Left colon (tissue), 2 donors: ENCODE measurements at places on chromosomes 5 and 9. TPM values are rescaled to one million over a fixed set of nuclear protein-coding genes. Genes with fewer than 3 reads are reported as not detected.

- DNase-seq = no peak
These were observed 98.5 kb downstream of the ADAMTS12 start for GRCh38 chr5:33793276-33793675.

- DNase-seq = no peak
These were observed 245.7 kb upstream of the ELAVL2 start for GRCh38 chr9:24071716-24072115.

GRCh38 chr9:86903734-86904085 lies 43.6 kb downstream of the GAS1 start:
- DNase-seq = no peak

- DNase-seq = no peak
These were observed 975.4 kb downstream of the NR2F1-AS1 start for GRCh38 chr5:92605591-92605990.

DNA sequence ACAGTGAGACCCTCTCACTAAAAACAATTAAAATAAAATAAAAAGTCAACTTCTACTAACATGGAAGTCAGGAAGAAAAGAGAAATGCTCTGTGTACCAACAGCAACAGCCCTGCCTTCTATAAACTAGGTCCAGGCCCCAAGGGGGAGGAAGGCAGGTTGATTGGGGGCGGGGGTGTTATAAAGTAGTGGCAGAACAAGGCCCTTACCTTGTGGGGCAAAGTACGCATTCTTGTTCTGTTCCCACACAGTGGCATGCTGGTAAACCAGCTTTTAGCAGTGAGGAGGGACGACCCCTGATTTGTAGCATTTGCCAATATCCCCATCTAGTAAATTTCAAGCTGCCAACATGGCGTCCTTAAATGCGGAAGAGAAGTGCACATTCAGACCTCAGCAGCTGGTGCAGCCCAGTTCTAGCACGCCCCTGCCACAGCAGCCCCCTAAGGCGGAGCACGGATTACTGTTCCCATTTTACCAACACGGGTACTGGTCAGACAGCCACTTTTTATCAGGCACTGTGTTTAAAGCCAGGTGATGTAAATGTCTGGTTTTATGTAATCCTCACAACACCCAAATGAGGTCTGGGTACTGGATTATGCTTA lies 69.5 kb downstream of the GTF3C4 start:
- DNase-seq = peak; percentile 61

Gene WDR31
- total RNA-seq = 3.6 TPM

Gene CLIC3
- 3.2 TPM for total RNA-seq

Gene CCDC180
- total RNA-seq = 2.0 TPM

Gene SOHLH1
- total RNA-seq = not detected

DNA sequence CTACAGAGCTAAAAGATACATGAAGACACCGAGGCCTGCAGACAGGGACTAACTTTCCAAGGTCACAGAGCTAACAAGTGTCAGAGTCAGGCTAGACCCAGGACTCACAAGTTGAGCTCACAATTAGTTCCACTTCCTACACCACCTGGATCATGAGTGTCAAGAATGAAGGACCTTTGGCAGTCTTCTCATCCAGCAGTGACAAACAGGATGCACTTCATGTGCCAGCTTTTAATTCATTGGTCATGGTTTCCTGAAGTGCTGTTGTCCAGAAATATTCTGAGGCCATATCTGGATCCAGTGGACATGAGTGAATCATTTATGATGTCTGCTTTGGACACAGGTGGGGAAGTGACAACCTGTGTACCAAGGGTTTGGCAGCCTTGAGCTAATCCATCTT lies 77.4 kb downstream of the KCNIP1 start:
- no peak for DNase-seq

Gene SHISAL2B
- total RNA-seq = not detected

Gene PCBD2
- total RNA-seq = 17.6 TPM

DNA sequence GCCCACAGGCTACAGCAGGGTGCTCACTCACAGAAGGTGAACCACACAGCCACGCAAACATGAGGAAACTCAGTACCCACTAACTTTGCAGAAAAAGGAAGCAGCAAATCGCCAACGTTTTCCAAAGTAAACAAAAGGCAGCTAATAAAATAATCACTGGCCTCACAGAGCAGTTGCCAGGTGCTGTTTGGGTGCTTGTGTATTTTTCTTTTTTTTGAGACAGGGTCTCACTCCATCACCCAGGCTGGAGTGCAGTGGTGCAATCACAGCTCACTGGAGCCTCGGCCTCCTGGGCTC lies 3.8 kb downstream of the SNAPC4 start:
- no peak for DNase-seq
